Natural killer cell (primary cell): ENCODE measurements at places on chromosomes 1 and 21.

- no peak for DNase-seq
Measured at GRCh38 chr1:185679220-185679619, 55.0 kb upstream of the HMCN1 start.

GRCh38 chr1:184811439-184812111 lies 56.9 kb upstream of the EDEM3 start:
- DNase-seq: no peak

DNA sequence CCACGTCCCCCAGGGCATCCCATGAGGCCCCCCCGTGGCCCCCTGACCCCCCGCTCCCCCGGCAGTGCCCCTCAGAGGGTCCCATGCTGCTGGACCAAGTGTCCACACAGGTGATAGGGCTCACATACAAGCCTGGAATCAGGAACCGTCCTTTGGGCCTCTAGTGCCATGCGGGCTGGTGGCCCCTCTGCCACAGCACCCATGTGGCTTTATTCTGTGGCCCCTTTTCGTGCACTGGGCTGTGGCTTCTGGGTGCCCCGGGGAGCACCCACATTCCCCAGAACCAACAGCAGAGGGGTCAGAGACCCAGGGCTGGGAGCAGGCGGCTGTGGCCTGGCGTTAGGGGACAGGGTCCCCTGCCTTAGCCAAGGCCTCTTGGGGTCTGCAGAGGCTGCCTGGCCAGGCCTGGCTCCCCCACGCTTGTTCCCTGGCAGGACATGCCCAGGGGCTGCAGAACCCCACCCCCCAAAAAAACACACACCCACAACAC lies 31.7 kb downstream of the SLC19A1 start:
- DNase-seq: no peak

DNA sequence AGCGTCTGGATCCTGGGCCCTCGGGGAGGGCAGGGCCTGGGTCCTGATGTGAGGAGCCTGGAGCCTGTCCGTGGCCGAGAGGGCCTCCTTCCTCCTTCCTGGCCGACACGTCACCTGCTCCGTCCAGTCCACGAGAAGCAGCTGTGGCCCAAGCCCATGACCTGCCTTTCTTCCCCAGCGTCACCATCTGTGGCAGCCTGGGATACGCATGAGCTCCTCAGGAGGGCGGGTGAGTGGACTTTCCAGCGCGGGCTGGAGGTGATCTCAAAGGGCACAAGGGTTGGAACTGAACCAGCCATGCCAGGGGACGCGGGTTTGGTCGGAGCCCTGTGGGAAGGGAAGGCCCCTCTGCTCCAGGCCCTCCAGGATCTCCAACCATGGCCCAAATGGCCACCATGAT lies 90.4 kb downstream of the DHRS3 start:
- no peak for DNase-seq

GRCh38 chr1:68974447-68974846 lies 477.6 kb upstream of the DEPDC1 start:
- no peak for DNase-seq

DNA sequence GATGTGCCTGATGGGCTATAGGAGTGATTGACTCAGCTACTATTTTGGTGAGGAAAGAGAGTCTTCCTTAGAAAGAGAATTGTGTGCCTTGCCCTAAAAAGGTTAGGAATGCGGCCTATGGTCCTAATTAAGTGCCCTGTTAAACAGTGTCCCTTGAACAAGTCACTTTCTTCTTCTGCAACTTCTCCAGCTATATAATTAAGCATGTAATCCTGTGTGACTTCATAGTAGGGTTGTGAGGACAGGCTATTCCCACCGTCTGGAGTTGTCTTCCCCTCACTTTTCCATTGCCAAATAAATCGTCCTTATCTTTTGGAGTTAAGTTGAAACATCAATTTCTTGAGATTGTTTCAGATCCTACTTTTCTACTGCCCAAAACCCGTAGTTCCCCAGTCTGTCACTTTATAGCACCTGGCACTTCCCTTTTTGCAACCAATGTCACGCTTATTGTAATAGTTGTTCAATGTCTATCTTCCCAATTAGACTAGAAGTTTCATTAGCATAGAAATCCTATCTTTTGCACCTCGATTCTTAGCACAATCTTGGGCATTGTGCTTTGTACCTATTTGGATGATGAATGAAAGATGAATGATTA lies 27.6 kb upstream of the SLC16A1 start:
- DNase-seq: no peak

GRCh38 chr1:99570486-99571089 lies 75.3 kb upstream of the PALMD start:
- DNase-seq: no peak

- DNase-seq: no peak
Measured at GRCh38 chr1:9746211-9746610, 77.6 kb downstream of the CLSTN1 start.

DNA sequence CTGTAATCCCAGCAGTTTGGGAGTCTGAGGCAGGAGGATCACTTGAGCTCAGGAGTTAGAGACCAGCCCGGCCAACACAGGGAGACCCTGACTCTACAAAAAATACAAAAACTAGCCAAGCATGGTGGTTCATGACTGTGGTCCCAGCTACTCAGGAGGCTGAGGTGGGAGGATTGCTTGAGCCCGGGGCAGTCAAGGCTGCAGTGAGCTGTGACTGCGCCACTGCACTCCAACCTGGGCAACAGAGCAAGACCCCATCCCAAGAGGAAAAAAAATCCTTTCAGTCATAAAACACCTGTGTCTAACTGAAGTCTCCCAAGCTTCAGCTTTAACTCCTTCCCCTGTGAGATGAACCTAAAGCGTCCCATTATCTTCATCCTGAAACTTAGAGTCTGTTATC lies 33.1 kb upstream of the GOLT1A start:
- DNase-seq: no peak

DNA sequence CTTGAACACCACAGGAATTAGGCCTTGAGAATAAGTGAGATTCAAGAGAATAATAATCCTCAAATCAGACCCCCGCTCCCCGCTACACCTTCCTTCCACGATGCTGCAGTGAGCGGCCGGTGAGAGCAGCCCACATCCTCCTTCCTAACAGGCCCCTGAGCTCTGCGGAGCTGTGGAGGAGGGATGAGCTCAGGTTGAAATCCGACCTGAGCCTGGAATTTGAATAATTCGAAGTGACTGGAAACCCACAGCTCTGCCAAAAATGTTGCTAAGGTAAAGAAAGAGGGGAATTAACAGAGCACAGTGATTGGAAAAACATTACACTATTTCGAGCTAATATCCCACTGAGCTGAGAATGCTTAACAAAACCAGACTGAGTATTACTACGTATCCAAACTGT lies 90.0 kb downstream of the URB2 start:
- no peak for DNase-seq

GRCh38 chr1:63662841-63663240 lies 69.6 kb downstream of the PGM1 start:
- DNase-seq: no peak

- DNase-seq: no peak
Measured at GRCh38 chr1:179881642-179882252, 338 bp upstream of the TOR1AIP1 start.

DNA sequence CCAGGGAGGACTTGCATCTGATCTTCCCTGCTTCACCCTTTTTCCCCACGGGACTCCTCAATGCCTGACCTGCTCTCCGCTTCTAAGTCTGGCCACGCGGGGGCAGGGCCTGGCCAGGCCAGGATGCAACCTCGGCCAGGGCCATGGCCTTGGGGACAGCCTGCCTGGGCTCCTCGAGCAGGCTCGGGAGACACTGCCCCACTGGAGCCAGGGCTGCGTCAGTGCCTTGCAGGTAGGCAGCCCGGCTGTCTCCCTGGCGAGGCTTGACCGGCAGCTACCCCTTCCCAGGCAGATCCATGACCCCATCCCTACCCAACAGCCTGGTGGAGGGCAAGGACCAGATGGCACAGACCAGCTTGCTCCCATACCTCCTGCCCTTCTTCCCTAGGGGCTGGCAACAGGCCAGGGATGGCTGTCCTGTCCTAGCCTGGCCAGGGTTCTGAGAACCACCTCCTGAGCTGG lies 2.7 kb upstream of the PRDM16 start:
- no peak for DNase-seq

DNA sequence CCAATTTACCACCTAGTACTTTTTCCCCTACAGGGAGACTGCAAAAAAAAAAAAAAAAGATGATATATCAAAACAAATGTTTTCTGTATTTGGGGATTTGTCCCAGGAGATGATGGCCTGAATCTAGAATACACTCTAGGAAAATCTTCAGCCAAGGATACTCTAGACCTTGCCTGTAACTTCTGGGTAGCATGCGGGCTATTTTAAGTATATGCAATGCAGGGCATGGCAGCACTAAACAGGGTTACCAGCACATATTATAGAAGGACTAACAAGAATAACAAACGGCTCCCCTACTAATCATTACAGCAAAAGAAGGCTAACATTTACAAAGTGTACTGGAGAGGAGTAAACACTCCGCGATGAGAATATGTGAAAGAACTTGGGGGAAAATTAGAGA lies 109.6 kb downstream of the GPATCH2 start:
- no peak for DNase-seq

- no peak for DNase-seq
Measured at GRCh38 chr1:218817691-218818465, 355.8 kb upstream of the LYPLAL1 start.

GRCh38 chr1:109649491-109649914 lies 6.4 kb upstream of the GSTM4 start:
- DNase-seq: peak; percentile 5

GRCh38 chr21:44539046-44539445 lies 949 bp downstream of the KRTAP10-1 start:
- DNase-seq: no peak

DNA sequence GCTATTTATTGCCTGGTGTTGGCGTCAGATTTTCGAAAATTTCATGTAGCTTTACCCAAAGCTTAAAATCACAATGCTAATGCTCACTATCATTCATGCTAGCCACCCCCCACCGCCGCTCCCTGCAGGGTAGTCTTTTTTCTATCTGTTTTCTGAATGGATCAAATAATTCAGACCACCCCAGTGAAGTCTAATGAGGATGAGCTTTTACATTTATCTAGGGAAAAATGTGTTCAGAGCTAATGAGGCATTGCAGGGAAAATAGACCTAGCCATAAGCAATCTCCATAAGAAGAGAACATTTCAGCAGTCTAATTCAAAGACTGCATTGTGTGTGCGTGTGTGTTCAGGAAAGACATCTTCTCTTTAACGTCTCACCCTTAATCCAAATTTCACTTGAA lies 533.0 kb upstream of the PRMT6 start:
- no peak for DNase-seq

GRCh38 chr1:28789412-28789811 lies 22.6 kb upstream of the OPRD1 start:
- DNase-seq: no peak

DNA sequence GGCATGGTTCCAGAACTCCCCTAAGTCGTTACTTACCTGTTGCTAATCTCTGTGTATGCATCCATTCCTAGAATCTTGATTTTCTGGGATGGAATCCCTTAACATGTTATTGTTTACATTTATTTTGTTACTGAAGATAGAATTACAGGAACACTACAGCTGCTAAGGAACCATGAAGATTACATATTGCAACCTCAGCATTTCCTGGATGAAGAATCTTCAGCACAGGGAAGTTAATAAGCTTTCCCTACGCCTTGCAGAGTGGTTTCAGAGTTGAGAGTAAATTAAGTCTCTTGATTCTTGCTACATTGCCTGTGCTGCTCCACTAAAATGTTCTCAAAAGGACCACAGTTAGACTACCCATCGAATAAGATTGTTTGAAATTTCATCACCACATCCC lies 31.4 kb upstream of the GBP6 start:
- no peak for DNase-seq

DNA sequence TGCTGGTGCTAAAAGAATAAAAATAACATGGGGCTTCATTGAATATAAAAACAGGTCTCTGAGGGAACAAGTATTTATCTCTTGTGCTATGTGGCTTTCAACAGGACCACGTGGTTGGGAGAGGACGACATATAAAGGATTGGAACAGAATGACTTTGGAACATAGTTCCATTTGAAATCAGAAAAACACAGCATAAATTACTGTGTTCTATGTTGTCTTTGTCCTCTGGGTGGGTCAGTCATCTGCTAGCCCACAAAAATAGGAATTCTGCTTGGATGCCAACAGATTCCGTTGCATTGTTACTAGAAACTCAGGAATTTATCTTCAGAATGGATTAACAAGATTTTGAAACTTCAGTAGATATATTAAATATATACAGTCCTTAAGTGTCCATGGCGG lies 5.9 kb downstream of the CEP85 start:
- no peak for DNase-seq

DNA sequence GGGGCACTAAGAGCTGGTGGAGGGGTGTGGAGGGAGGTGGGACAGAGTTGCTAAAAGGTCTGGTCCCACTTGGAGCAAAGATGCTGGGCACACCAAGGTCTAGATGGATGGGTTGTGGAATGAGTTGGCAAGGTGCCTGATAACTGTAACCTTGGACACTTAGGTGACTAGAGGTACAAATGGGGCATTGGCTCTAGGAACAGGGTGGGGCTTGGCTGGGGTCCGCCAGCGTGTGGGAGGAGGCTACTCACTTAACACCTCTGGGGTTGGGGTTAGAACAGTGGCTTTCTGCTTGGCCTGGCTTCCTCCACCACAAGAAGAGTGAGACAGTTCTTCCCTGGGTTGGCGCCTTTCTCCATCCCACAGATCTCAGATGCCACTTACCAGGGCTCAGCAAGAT lies 17.2 kb downstream of the KCNA2 start:
- no peak for DNase-seq

- DNase-seq: no peak
Measured at GRCh38 chr21:34625030-34625593, 10.2 kb upstream of the RCAN1 start.

- DNase-seq: no peak
Measured at GRCh38 chr1:229863651-229864545, 203.1 kb upstream of the GALNT2 start.

DNA sequence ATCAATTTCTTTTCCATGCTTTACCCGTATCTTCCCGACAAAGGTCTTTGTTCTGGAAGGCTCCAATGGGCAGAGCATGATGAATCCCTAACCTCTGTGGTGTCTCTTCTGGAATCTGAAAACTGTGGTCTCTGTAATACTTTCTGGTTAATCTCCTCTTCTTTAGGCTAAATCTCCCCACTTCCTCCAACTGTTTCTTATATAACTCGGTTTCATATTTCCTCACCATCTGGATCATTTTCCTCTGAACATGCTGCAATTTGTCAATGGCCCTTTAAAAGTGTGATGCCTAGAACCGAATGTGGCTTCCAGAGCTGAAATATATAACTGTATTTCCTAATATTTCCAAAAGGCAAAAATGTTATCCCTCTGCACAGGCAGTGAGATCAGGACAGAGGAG lies 66.1 kb downstream of the ALG14 start:
- no peak for DNase-seq

GRCh38 chr1:5415606-5416005 lies 576.6 kb downstream of the NPHP4 start:
- DNase-seq: no peak

- no peak for DNase-seq
Measured at GRCh38 chr1:117665556-117666270, 59.9 kb downstream of the TENT5C start.
